Activated CD8-positive, alpha-beta T cell treated with anti-CD3 and anti-CD28 coated beads for 36 hours (primary cell): ENCODE measurements at places on chromosomes 1 and 21. TPM values are rescaled to one million over a fixed set of nuclear protein-coding genes. Genes with fewer than 3 reads are reported as not detected.

ELOVL1 gene
- total RNA-seq: 49.2 TPM

MIXL1 gene
- 0.16 TPM for total RNA-seq

DNA sequence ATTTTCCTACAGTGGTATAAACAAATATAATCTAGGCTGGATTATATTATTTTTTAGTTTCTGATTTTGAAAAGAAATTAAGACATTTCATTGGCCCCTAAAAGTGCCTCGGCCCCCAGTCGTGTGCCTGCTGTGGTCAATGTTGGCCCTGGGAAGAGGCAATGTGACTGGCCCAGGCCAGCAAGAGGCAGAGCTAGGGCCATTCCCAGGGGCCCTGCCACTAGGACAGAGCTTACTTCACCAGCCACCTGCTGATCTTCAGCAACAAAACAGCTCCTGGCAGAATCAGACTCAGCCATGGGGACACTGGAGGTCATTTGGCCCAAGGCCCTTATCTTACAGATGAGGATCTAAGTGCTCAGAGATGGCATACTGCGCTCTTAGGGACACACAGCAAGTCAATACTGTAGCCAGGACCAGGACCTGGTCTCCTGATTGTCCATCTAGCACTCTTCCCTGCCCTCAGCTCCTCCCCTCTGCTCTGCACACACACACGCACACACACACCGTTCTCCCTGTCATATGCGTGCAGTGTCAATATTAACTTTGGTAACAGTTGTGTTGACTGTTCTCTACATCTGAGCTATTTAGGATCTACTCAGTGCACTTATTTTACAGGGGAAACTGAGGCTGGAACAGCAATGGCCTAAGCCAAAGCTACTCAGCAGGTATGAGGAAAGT, 16.6 kb upstream of the KLHDC7A start:
- H3K36me3 ChIP-seq: no peaks in the 10 kb centered on the region
- H3K27ac ChIP-seq: no peak overlapping the region
- no peak overlapping the region for H3K4me3 ChIP-seq
- H3K27me3 ChIP-seq: peaks cover 12% of the 10 kb centered on the region

CADM3 gene
- not detected for total RNA-seq

LCE3E gene
- total RNA-seq: not detected

DNA sequence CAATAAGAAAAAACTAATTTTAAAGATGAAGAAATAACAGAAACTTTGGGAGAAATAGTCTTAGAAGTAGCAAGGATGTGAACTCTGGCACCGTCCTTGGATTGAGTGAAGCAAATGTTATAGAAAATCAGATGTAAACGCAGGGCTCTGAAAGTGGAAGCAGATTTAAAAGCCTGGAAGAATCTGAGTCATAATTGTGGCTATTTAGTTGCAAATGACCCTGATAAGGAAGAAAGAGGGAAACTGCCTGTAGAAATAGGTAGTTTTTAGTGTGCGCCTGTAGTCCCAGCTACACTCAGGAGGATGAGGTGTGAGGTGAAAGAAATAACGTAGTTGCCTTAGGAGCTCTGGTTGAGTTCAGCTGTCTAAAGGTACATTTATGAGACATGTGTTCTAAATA, 101.0 kb downstream of the NGF start:
- peaks cover 15% of the 10 kb centered on the region for H3K27me3 ChIP-seq
- H3K4me3 ChIP-seq: no peak overlapping the region
- H3K36me3 ChIP-seq: no peaks in the 10 kb centered on the region
- no peak overlapping the region for H3K27ac ChIP-seq
- DNase-seq: no peak

DNA sequence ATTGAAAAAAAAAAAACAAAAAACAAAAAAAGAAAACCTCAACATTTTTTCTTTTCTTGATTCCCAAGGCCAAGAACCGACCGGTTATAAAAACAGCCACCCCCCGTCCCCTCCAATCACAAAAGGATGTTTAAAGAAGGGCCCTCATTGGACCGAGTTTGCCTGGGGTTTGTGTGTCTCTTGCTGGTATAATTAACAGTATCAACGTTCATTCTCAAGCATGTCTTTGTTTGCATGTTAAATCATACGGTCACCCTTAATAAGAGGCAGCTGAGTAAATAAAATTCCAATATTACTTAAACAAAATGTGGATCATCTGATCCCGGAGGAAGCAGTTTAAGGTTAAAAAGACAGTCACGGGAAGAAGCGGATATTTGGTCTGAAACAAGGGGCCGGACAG, 201.1 kb downstream of the PRDM2 start:
- peaks cover 1% of the 10 kb centered on the region for H3K27me3 ChIP-seq
- no peak overlapping the region for H3K4me3 ChIP-seq
- H3K27ac ChIP-seq: no peak overlapping the region
- H3K4me1 ChIP-seq: no peaks in the 10 kb centered on the region
- no peaks in the 10 kb centered on the region for H3K36me3 ChIP-seq

UBASH3A gene
- 52.9 TPM for total RNA-seq

DNA sequence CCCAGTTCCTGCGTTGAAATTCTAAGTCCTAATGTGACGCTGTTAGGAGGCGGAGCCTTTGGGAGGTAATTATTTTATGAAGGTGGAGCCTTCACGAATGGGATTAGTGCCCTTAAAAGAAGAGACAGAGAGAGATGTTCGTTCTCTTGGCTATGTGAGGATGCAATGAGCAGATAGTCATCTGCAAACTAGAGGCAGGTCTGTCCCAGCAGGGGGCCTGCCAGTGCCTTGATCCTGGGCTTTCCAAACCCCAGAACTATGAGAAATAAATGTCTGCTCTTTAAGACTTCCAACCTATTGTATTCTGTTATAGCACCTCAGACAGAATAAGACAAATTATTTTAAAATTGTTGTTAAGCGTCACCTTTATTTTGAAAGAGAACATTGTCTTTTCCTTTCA, 123.1 kb upstream of the KCNJ6 start:
- no peak for DNase-seq
- peaks cover 4% of the 10 kb centered on the region for H3K27me3 ChIP-seq
- no peak overlapping the region for H3K4me3 ChIP-seq
- no peaks in the 10 kb centered on the region for H3K36me3 ChIP-seq
- no peaks in the 10 kb centered on the region for H3K4me1 ChIP-seq

DNA sequence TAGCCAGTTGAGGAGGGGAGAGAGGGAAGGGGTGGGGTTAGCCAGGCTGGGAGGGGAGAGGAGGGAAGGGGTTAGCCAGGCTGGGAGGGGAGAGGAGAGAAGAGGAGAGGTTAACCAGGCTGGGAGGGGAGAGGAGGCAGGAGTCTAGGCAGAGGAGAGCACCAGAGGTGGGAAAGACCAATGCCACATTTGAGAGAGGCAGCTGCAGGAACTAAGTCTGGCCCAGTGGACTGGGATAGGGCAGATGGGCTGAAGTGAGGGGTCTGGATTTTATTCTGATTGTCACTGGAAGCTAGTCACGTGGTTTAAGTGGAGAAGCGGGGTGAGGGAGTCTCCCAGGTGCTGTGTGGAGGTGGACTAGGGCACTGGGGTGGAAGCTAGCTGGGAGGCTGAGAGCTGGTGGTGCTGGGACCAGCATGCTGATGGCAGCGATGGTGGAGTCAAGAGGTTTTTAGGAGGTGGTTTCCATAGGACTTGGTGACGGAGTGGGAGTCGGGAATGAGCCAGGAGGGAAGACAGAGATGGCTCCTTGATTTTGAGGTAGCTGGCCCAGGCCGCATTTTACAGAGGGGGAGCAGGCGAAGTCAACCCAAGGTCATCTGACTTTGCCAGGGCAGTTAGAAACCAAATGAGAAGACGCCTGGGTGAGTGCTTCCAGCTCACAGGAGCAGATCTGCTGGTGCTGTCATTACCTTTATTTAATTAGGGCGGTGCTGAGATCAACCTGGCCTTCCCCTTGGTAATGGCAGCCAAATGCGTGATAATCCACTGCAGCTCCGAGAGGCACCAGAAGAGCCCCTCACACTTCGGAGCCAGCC, 42.8 kb downstream of the DISP3 start:
- DNase-seq: no peak
- H3K4me3 ChIP-seq: no peak overlapping the region
- no peaks in the 10 kb centered on the region for H3K4me1 ChIP-seq
- H3K27ac ChIP-seq: no peak overlapping the region

- no peaks in the 10 kb centered on the region for H3K36me3 ChIP-seq
- H3K4me3 ChIP-seq: no peak overlapping the region
- H3K27me3 ChIP-seq: no peaks in the 10 kb centered on the region
- no peak overlapping the region for H3K27ac ChIP-seq
- DNase-seq: no peak
These were observed 9.1 kb downstream of the IBA57 start for GRCh38 chr1:228174482-228175315.

SH2D1B gene
- total RNA-seq: not detected
